Activated CD4-positive, alpha-beta T cell treated with anti-CD3 and anti-CD28 coated beads for 4 hours (primary cell): ENCODE measurements at places on chromosomes 2 and 18.

DNA sequence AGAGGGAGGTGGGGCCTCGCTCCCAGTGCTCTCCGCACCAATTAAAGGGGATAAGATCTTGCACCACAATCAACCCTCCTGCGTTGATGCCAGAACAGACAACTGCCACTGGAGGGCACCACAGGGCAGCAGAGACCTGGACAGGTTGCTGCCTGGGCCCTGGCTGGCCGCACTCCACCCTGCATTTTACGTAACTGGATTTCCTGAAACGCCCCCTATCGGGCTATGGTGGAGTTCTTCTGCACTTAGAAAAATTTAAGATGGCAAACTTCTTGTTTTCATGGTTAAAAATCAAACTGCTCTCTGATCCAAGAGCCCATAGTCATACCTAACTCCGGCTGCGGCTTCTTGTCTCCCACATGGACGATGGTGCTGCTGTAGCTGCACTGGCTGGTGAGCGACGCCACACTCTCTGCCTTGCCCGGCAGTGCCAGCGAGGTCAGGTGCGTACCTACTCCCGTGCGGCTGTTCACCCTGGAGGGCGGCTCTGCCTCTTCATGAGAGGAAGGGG lies 16.8 kb upstream of the HES6 start:
- peak; percentile 68 for DNase-seq

GRCh38 chr18:318791-319291 lies 51.0 kb upstream of the THOC1 start:
- DNase-seq, result no peak

GRCh38 chr2:3420076-3420768 lies 40.7 kb downstream of the TRAPPC12 start:
- DNase-seq, result no peak

GRCh38 chr2:18445433-18446320 lies 114.8 kb downstream of the RDH14 start:
- no peak for DNase-seq

DNA sequence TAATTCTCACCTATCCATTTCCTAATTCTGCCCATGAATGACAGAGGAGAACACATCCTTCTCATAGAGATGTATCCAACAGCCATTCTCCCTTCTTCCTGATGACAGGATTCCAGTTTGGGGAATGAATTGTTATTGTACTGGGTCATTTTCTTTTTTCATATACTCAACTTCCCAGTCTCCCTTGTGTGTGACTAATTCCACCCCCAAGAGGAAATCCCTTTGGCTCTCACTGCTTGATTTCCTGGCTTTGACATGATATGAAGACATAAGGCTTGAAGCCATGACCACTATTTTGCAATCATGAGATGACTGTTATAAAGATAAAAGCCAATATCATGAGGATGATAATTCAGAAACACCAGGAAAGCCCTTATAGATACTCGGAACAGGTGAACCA lies 384.7 kb upstream of the ACVR2A start:
- DNase-seq, result no peak

- DNase-seq, result no peak
Observed at GRCh38 chr18:61699397-61700110, 193.3 kb downstream of the RNF152 start.

GRCh38 chr2:199818026-199818425 lies 33.0 kb downstream of the FTCDNL1 start:
- DNase-seq, result no peak
